ENCODE measurements at places on chromosomes 1 and 21.
A peak's percentile ranks its signal among the peaks of the same experiment; 100 is the strongest.

GRCh38 chr1:118987468-118988185 is 516 bp downstream of the TBX15 start:
- DNase-seq: no peak

DNA sequence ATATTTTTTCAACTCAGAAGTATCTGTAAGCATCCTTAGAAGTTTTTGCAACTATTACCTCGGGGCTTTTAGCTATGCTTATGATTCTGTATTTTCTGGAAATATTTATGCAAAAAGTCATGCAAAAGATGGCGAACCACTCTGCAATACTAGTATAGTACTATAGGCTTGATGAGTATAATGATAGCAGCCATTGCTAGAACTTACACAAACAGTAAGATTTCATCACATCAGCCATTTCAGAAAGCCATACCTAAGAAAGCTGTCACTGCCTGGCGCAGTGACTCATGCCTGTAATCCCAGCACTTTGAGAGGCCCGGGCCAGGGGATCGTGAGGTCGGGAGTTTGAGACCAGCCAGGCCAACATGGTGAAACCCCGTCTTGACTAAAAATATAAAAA is 227.1 kb downstream of the LRRC7 start:
- DNase-seq: no peak

- no peak for DNase-seq
These were observed 323.1 kb upstream of the FAM78B start for GRCh38 chr1:166489670-166490436.

- no peak for DNase-seq
These were observed 103.9 kb upstream of the SLC2A1 start for GRCh38 chr1:43062527-43063095.

DNA sequence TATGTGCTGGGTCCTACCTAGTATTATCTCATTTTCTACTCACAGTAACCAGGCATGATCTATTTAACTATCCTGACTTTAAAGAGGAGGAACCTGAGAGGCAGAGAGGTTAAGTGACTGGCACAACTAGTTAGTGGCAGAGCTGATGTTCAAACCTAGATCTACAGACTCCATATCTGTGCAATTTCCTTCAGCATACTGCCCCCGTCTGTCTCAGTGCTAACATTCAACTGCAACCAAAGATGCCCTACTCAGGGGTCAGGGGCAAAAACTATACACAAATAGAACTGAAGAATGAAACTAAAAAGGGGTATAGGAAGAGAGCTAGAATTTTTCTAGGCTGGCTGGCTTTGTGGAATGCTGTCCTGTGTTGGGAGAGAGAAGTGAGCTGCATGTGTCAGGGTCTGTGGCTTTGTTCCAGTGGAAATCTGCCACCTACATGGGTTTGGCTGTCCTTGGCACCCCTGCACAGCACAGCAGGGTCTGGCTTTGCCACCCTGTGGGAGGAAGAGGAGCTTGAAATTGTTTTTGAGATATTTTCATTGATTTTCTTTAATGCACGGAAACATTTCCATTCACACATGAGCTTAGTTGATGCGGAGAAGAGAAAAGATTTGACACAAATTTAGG is 368.5 kb downstream of the RPS6KC1 start:
- no peak for DNase-seq

- no peak for DNase-seq
These were observed 289.1 kb upstream of the PLD5 start for GRCh38 chr1:242813490-242814091.

GRCh38 chr1:86852289-86852688 is 61.6 kb downstream of the SELENOF start:
- DNase-seq: no peak

GRCh38 chr1:46413596-46413985 is 19.5 kb downstream of the FAAH start:
- no peak for DNase-seq

DNA sequence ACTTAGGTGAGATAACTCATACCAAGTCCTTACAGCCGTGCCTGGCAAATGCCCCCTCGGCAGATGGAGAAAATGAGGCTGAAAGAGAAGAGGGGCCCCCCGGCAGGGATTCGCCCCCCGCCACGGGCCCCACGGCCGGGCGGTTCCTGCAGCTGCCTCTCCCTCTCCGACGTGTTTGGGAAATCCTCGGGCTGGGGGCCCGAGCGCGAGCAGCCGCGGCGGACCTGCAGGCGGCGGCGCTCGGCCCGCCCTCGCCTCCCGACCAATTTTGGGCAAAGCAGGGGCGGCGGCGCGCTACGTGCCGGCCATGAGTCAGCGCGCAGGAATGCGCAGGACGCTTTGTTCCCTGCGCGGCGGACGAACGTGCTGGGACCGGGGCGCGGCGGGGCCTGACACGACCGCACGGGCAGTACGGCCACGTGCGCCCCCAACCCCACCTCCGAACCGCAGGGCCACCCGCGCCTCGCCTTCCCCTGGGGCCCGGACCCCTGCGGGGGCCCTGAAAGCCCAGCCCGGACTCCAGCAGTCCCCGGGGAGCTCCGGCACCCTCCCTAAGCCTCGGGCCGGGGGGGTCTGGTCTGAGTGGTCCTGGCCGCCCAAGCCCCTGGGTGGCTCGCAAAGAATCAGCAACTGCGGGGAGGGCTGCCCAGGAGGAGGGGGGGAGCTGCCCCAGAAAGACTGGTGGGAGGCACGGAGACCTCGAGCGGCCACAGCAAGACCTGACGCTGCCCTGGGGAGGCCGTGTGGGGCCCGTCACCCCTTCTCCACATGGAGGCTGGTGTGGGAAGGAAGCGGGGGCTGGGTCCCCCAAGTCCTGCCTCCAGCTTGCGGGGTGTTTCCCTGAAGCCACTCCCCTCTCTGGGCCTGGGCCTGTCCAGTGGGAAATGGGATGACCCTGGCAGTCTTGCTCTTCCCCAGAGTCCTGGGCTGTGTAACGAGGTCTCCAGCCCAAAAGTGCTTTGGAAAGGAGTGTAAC is 11.9 kb upstream of the EDN2 start:
- peak; percentile 44 for DNase-seq

DNA sequence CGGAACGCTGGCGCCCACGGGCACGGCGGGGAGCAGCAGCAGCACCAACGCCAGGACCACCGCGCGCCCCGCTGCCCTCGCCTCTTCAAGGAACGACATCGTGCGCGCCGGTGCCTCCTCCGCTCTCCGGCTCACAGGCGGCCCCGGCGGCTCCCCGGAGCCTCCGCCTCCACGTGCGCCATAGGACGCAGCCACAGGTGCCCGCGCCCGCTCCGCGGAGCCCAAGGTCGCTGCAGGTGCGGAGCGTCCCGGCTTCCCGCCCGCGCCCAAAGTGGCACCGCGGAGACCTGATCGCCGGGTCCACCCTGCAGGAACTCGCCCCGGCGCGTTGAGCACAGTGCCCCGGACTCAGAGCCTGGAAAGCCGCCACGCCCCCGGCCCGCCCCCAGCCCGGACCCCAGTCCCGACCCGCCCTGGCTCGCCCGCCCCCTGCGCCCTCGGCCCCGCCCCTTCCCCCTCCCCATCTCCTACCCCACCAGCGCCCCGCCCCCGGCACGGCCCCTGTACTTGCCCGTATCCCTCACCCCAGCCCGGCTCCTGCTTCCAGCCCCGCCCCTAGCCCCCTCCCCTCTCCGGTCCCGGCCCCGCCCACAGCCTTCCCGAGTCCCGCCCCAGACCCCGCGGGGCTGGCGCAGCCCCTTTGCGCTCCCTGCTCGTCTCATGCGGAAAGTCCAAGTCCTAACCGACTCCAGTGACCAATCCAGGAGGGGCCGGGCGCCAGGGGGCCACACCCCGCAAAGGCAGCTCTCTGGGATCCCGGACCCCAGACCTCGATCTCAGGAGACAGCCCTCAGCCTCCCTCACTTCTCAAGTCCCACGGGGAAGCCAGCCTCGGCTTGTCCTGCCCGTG is at the start of gene MEGF6:
TSS of gene MEGF6 (minus strand) at position 339 of the 850 bp plus-strand sequence. CDS start at position 99, 240 bp downstream.
- DNase-seq: no peak

Data from GM04504 (cell line).